MCF 10A (cell line): ENCODE measurements at places on chromosomes 2 and 18.

- H3K36me3 ChIP-seq, result no peaks in the 10 kb centered on the region
- no peak overlapping the region for H3K27ac ChIP-seq
- no peaks in the 10 kb centered on the region for H3K4me1 ChIP-seq
- H3K27me3 ChIP-seq, result peaks cover 50% of the 10 kb centered on the region
- DNase-seq, result no peak
These were observed 6.0 kb downstream of the RSAD2 start for GRCh38 chr2:6883448-6884122.

DNA sequence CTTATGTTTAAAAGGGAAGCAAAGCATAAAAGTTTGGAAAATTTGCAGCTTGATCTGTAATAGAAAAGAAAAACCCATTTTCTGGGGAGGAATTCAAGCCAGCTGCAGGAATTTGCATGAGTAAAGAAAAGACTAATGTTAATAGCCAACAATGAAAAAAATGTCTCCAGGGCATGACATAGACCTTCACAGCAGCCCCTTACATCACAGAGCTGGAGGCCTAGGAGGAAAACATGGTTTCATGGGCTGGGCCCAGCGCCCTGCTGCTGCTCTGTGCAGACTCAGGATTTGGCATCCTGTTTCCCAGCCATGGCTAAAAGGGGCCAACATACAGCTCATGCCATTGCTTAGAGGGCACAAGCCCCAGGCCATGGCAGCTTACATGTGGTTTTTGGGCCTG is 411.6 kb upstream of the MC4R start:
- H3K27ac ChIP-seq, result no peak overlapping the region
- H3K36me3 ChIP-seq, result no peaks in the 10 kb centered on the region
- peaks cover 7% of the 10 kb centered on the region for H3K4me1 ChIP-seq
- H3K27me3 ChIP-seq, result no peaks in the 10 kb centered on the region

- H3K27me3 ChIP-seq, result no peaks in the 10 kb centered on the region
- H3K4me3 ChIP-seq, result no peak overlapping the region
- peaks cover 5% of the 10 kb centered on the region for H3K4me1 ChIP-seq
- no peak overlapping the region for H3K27ac ChIP-seq
- H3K36me3 ChIP-seq, result no peaks in the 10 kb centered on the region
- no peak for DNase-seq
These were observed 546.9 kb upstream of the PKDCC start for GRCh38 chr2:41500895-41501294.

DNA sequence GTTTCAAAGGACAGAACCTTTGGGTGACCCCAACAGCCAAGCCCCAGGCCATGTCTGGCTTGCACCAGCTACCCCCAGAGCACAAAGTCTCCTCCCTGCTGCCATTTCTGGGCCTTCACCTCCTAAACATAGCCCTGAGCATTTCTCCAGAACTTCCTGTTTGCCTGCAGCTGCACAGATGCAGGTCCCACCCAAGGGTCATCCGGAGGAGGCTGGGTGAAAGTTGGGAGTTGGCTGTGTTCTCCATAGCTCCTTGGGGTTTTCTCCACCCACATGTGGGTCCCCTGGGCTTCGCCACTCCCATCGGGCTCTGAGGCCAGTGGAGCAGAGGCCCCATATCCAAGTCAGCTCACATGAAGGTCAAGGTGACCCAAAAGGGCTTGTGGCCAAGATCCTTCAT is 4.3 kb downstream of the TNP1 start:
- no peak overlapping the region for H3K4me3 ChIP-seq
- no peaks in the 10 kb centered on the region for H3K36me3 ChIP-seq
- peaks cover 8% of the 10 kb centered on the region for H3K4me1 ChIP-seq
- DNase-seq, result no peak
- peaks cover 15% of the 10 kb centered on the region for H3K27me3 ChIP-seq

- no peak overlapping the region for H3K4me3 ChIP-seq
- no peak overlapping the region for H3K27ac ChIP-seq
- no peaks in the 10 kb centered on the region for H3K4me1 ChIP-seq
- peaks cover 34% of the 10 kb centered on the region for H3K27me3 ChIP-seq
- H3K36me3 ChIP-seq, result no peaks in the 10 kb centered on the region
These were observed 3.7 kb upstream of the LIMS2 start for GRCh38 chr2:127678991-127679390.

DNA sequence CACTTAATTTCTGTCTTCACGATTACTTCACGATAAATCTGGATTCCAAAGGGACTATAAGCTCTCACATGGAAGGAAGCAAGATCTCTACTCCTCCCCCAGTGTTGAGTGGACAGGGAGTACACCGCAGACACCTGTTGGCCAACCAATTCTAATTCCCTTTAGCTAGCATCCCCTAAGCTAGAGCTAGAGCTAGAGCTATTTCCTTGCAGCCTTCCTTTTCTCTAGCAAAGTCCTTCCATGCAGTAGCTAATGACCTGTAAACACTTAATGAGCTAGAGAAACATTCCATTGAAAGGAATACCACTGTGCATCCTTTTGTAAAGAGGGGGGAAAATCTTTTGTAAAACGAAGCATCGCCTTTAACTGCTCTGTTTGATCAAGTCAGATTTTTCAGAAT is 56.5 kb downstream of the BCL11A start:
- H3K27ac ChIP-seq, result no peak overlapping the region
- H3K4me1 ChIP-seq, result peaks cover 11% of the 10 kb centered on the region
- H3K27me3 ChIP-seq, result no peaks in the 10 kb centered on the region
- DNase-seq, result no peak
- no peak overlapping the region for H3K4me3 ChIP-seq

DNA sequence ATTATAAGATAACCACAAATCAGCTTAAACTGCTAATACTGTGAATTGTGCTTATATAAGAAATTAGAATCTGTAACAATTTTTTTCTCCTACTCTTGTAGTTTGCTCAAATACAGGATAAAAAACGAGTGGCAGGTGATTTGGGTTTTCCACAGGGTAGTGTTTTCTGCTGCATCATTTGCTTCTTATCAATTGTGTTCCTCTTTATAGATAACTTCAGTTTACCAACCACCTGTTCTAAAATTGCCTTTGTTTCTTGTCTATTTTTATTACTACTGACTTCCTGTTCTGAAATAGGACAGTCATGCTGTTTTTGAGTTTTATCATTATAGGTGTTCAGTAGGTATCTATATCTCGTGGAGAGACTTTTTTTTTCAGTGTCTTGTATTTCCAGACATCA is 56.9 kb downstream of the MFSD6 start:
- no peak for DNase-seq
- no peak overlapping the region for H3K27ac ChIP-seq
- H3K4me3 ChIP-seq, result no peak overlapping the region
- H3K4me1 ChIP-seq, result peaks cover 22% of the 10 kb centered on the region

DNA sequence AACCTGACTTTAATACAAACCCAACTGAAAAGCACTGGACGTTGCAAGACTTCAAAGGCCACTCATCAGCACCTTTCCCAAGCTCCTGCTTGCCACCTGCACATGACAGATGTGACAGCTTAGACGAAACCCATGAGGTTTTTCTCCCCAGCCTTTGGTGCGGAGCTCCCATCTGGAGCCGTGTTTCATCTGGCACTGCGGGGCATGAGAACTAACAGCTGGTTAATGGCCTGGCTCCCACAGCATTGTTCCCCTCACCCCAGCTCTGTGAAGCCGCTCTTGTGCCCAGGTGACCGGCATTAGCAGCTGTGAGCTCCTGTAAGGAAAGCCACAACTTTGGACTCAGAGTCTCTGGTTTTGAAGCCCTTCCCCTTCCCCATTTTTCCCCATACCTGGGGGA is 50.9 kb downstream of the GALR1 start:
- no peak overlapping the region for H3K27ac ChIP-seq
- DNase-seq, result no peak
- H3K36me3 ChIP-seq, result no peaks in the 10 kb centered on the region
- peaks cover 28% of the 10 kb centered on the region for H3K27me3 ChIP-seq
- no peak overlapping the region for H3K4me3 ChIP-seq
